ENCODE measurements at places on chromosomes 13 and 19.

DNA sequence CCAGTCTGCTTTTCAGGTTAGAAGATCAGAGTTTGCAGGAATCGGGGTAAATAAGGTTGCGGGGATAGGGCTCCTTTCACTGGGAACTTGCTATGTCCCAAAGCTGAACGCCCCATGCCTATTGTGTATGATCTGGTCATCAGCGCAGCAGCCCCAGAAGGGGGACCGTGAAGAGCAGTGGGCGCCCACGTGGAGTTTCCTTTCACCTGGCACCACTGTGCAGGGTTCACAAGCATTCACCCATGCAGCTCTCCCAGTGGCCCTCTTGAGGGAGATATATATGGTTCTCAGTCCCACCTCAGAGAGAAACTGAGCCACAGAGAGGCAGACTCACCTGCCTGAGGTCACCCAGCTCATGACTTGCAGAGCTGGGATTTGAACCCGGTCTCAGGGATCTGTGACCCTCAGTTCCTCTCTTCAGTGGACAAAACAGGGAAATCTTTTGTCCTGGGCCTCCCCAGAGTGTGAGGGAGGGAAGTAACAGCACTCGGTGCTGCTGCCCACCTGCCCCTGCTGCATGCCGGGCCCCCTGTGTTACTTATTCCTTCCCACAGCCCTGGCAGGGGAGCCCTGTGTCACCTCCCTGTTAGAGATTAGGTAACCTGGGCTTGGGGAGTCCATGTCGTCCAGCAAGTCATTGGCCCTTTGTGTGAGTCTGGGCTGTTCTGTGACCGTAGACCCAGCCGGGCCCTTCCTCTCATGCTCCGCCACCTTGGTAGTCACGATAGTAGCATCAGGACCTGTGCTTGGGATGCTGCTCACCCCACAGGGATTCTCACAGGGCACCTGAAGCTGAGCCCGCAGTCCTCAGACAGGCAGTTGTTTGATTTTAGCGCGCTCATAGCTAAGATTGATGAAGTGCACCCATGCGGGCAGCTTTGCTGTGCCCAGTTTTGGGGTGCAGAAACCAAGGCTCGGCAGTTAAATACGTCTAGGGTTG is 27.9 kb downstream of the PPP5C start:
- DNase-seq: no peak

- DNase-seq: no peak
Observed at GRCh38 chr19:16030964-16031871, 45.1 kb upstream of the TPM4 start.

DNA sequence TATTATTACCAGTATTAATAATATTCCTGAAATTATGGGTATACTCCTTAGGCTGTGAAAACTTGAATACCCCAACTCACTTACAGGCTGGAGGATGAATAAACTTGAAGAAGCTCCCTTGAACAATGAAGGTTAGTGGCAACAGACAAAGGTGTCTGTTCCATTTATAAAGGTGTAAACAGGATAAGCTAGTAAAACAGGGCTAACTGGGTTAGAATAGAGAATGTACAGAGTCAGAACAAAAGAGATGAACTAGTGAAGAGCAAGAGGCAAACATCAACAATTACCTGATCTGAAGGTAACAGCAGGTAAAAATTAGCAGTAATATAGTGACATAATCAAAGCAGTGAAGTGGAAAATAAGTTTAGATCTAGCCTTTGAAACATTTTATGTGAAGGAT is 23.2 kb downstream of the MICU2 start:
- no peak for DNase-seq

GRCh38 chr13:111460548-111461444 is 140.4 kb downstream of the TEX29 start:
- peak; percentile 50 for DNase-seq

GRCh38 chr13:111999352-111999751 is 67.6 kb upstream of the SOX1 start:
- DNase-seq: no peak

DNA sequence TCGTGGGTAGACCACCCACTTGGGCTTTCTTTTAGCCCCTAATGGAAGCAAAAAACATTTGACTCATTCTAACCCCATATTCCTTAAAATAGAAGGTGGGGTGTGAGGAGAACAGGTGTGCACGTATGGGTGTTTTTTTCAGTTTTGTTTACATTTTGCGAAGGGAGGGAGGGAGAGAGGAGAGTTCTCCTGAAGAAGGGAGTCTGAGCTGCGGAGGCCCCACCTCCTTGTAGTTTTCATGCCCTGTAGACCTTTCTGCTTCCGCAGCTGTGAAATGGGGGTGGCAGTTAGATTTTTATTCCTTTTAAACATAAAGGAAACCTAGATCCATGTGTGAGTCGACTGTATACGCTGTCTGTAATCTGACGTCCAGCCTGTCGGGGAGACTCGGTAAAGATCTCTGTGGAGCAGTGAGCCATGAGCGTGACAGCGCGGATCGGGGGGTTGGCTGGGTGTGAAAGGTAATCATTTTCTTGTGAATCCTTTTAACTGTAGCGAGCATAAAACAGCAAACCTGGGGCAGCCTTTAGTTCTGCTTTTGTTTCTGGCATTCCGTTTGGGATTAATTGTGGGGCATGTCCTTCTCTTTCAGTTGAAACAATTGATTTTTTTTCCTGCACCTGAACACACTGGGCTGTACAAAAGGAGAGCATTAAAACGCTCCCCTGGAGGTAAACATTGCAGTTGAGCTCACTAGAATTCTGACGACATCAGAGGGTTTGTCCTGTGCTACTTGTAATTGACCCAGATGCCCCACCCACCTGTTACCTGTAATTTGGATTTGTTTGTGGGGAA is 2.3 kb downstream of the UPF1 start:
- DNase-seq: peak; percentile 10

- DNase-seq: peak; percentile 80
Observed at GRCh38 chr19:56252699-56253422, 19.7 kb upstream of the EDDM13 start.

DNA sequence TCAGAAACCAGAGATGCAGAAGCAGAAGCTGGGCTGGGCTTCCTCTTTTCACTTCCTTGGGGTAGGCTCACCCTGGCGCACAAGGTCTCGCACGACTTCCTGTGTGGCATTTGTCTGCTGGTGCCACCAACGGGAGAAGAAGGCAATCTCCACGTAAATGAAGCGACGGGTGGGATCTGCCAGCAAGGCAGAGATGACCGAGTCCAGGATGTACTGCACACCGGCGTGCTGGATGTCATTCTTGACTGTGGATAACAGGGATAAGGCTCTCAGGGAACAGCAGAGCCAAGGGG is 1.3 kb downstream of the MAN2B1 start:
- DNase-seq: no peak

Data from fibroblast of mammary gland (primary cell).